ENCODE measurements at places on chromosomes 7 and 10.

DNA sequence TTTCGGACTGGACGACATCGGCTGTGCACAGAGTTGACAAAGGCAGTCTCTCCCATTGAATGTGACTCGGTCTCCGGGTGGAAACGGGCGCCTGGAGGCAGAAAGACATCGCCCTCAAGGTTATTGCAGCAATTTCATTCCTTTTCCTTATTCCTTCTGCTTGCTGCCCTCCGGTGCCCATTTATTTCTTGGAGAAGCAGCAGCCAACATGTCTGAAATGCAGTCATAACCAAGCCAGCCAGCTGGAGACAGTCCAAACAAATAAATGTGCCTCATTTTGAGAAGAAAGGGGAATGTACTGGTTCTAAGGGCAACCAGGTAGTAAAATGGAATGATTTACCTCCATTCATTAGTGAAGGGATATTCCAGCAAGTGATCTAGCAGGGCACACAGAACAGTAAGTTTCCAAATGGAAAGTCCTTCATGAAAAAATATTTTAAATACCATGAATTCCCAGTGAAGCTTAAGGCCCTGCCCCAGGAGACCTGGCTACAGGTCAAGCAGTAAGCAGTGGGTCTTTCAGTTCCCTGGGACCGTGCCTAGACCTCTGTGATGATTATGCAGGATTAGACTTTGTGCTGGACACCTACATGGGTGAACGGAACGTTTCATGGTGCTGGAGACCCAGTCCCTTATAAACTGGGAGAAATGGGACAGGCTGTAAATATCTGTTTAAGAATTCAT, 86.6 kb downstream of the ABLIM1 start:
- DNase-seq, result no peak

DNA sequence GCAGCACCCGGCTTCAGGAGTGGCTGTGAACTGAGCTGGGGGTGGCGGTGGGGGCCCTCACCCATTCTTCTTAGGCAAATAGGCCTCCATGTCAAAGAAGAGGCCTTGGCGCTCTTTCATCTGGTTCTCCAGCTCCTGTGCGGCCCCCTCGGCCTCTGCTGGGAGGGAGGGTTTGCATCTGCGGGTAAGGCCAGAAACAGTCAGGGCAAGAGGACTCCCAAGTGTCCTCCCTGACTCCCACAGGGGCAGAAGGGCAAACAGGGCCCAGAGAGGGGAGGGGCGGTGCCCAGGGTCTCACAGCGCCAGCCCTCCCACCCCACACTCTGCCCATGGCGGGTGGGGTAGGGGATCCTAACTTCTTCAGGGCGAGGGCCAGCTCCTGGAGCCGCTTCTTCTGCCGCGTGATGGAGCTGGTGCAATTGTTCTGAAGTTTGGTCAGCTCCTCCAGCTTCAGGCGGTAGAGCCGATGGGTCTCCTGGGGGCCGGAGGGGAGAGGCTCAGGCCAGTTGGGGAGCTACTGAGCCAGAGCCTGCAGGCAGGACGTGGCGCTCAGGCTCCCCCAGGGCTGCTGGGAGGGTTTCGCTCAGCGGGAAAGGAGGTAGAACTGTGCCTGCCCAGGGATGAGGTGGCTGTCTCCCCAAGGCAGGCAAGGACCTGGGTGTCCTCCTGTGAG, 2.2 kb downstream of the TMEM120A start:
- DNase-seq, result no peak

DNA sequence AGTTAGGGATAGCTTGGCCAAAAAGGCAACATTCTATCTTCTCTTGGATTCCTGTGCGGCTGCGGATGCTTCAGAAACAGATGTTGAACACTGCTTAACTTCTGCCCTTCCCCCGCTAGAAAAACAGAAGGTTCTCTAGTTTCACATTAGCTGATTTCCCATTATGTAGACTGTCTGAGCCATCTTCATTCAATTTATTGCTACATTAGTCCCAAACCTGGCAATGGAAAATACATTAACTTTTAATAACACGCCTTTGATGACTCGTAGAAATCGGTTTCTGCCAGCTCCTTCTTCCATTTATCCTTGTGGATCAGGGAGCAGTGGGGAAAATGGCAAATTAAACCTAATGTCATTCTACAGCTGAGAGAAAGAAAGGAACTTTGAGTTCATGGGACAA, 119.9 kb downstream of the SLC16A9 start:
- no peak for DNase-seq

- no peak for DNase-seq
Observed at GRCh38 chr10:121772884-121773283, 154.9 kb downstream of the ATE1 start.

DNA sequence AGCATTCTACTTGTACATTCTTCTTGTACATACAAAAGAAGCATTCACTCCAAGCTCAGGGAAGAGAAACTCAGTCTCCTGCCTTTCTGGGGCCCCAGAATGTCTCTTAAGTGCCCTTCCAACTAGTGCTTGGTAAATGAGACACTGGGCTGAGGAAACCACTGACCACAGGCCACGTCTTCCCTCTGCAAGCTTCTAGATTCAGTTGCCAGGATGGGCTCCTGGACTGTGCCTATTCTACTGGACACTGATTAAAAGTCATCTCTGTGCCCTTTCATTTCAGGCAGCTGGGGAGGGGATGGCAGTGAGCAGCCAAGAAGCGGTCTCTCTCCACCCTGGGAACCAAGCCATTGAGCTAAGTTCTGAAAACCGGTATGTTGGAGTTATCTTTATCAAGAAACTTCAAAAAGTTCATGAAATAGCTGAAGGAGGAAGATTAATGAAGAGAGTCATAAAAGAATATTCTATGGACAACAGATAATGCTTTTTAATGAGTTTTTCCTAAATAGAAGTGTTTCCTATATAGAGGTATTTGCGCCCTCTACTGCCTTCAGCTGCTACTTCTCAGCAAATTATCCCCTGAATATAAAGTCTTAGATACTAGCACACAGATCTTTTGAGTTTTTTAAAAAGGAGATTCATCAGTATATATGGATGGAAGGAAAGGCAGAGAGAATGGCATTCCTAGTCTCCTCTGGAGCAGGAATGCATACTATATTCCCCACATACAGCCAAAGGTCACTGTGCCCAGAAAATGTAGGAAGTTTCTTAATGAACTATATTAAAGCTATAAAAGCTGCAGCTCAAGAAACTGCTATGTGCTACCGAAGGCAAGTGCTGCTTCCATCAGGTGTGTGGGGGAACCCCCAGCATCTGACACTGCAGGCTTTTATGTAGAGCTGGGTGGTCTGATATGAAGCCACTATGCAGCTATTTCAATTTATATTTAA, 8.4 kb upstream of the IFIT1B start:
- no peak for DNase-seq

GRCh38 chr10:114115661-114116445, 58.1 kb downstream of the CCDC186 start:
- no peak for DNase-seq

DNA sequence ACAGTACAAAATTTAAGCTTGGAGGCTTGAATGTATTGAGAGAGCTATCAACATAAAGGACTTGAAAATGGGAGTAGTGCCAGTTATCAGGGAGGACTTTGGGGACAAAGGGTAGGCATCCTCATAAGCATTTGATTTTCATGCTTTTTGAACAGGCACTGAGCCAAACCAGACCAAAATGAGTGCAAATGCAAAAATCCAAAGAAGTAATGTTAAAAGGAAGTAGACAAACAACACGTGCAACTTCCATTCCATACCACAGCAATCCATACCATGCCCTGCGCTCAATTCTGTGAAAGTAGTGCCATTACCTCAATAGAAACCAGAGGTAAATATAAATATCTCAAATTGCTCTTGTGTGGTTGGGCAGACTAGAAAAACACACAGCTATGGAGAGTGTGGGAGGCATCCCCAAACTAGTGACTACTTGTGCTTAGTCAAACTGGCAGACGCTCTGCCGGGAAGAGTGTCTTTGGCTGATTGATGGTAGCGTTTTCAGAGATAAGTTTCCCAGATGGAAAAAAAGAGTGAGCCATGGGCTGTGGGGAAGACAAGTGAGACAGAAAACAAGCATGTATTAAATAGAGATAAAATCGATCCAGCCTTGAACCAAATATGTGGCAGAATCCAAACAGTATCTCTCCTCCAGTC, 161.5 kb downstream of the CREB5 start:
- DNase-seq, result no peak

GRCh38 chr7:34177476-34177875, 272.1 kb downstream of the BMPER start:
- no peak for DNase-seq

DNA sequence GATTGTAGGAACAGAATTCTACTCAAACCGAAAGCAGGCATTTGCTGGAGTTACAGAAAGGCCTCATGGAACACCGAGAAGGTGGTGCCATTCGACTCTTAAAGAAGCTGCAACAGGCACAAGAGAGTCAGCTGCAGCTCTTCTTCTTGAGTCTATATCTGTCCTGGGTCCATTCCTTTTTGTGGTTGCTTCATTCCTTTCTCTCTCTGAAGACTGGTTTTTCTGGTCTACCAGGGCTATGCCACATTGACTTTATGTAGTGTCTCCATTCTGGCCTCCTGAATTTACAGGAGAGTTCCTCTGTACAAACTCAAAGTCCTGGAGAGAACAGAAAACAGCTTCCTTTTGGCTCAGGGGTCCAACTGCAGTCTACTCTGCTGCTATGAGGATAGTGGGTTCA, 132.8 kb downstream of the CFTR start:
- no peak for DNase-seq

DNA sequence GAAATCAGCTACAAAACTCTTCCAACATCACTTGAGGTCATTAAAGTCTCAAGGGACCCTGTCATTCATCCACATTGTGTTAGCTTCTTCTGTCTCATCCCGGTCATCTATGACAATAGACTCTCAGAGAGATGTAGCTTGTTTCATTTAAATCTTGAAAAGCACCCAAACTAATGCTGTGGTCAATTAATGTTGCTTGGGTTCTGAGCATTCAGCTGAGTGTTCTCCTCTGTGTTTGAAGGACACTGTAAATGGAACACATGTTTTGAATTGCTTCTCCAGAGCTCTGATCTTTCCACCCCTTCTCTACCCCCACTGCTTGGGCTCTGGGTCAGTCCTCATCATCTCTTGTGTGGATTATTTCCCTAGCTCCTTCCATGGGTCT, 19.6 kb upstream of the ADD3 start:
- DNase-seq, result no peak

DNA sequence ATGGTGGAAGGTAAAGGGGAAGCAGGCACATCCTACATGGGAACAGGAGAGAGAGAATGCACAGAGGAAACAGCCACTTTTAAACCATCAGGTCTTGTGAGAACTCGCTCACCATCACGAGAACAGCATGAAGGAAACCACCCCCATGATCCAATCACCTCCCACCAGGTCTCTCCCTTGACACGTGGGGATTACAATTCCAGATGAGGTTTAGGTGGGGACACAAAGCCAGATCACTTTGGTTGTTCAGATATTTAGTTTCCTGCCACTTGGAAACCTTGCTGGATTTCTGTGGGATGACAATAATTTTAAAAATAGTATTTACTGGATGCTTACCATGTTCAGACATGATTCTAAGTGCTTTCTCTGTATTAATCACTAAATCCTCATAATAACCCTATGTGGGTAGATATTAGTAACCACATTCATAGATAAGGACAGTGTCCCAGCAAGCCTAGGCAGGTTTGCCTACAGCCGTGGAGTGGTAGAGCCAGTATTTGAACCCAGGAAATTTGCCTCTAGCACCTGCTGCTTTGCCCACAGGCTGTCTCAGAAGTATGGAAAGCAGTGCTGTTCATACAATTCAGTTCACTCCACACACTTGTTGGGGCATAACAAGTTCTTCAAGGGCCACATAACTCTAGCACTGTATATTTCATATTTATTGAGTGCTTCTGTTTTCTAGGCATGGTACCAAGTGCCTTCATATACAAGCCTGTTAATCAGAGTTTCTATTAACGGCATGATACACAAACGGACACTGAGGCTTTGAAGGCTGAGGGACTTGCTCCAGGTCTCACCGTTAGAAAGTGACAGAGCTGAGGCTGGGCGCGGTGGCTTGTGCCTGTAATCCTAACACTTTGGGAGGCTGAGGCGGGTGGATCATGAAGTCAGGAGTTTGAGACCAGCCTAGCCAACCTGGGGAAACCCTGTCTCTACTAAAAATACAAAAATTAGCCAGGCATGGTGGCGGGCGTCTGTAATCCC, 8.3 kb downstream of the TLL2 start:
- no peak for DNase-seq

- no peak for DNase-seq
Observed at GRCh38 chr7:128752251-128752650, 13.1 kb downstream of the CALU start.

DNA sequence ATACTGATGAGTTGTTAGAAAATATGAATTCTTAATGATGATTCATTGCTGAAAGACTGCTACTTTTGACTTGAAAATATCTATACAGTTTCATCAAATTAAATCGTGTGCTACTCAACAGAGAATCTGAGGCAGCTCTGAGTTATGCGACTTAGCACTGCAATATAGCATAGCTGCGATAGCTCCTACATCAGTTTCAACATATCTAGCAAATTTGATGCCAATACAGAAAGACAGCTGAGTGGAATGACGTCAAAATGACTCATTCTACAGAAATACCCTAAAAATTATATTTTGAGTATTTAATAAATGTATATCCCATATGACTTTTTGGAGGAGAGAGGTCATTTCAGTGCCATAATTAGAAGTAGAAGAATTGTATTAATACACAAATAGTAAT, 1.1 kb upstream of the TARP start:
- DNase-seq, result no peak

DNA sequence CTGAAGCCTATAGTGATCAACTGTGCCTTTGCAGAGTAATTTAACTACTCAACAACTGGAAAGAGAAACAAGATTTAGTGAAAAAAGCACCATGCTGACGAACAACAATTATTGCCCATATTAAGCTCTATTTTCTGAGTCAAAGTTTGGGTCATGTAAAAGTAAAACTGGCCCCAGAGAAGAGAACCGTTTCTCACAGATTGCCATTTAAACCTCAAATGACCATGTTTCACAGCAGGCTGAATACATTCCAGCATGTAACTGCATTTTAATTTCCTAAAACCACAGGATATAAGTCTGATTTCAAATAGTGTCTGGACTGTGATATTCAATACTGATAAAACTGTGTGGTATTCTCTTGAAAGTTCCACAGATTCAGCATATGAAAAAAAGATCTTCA, 140.7 kb downstream of the ATE1 start:
- no peak for DNase-seq

DNA sequence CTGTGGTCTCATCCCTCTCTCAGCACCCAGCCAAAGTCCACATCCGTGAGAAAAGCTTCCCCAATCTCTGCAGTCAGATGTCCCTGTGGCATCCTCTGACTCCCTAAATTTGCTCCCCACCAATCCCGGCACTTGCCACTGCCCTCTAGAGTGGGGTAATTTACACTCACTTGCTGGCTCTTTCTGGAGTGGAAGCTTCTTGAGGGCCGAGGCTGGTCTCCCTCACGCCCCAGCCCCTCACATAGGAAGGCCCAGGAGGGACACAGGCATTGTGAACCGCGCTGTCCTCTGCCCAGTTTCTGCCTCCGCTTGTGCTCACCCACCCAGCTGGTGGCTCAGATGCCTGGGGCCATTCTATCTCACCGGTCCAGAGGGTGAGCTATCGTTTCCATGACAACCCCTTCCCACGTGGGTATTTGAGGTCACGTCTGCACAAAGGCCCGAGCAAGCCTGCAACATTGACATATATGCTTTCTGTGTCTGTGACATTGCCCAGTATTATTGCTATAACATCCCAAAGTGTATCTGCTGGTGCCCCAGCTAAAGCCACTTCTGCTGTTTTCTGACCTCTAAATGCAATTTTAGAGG, 97.3 kb upstream of the CTBP2 start:
- no peak for DNase-seq

Measured in stimulated activated CD8-positive, alpha-beta memory T cell treated with anti-CD3 and anti-CD28 coated beads, Interleukin-2, amount 100 ng/mL, for 48 hours (primary cell).